Stomach (tissue), 19 donors: ENCODE measurements at places on chromosomes 5 and 9. TPM values are rescaled to one million over a fixed set of nuclear protein-coding genes. Genes with fewer than 3 reads are reported as not detected.

Gene MSX2
- total RNA-seq, result 0.18 TPM

Gene CARD9
- 8.2 TPM for total RNA-seq

Gene SAXO1
- 4.7 TPM for total RNA-seq

Gene DUSP1
- 573 TPM for total RNA-seq

DNA sequence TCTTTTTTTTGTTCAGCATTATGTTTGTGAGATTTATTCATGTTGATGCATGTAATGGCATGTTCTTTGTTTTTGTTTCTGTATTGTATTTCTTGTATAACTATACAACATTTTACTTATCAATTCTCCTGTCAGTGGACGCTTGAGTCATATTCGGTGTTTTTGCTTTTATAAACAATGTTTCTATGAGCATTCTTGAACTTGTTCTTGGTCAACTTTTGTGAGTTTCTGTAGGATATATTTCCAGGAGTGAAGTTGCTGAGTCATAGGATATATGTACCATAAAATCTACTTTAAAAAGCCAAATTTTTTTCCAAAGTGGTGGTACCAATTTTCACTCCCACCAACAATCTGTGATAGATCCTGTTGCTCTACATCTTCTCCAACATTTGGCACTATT is 104.8 kb downstream of the VCAN start:
- DNase-seq, result no peak

- no peak for DNase-seq
Observed at GRCh38 chr9:126205845-126206498, 120.7 kb upstream of the MVB12B start.

GRCh38 chr9:127803507-127804352 is 1.0 kb downstream of the FPGS start:
- peak; percentile 74 for DNase-seq

DNA sequence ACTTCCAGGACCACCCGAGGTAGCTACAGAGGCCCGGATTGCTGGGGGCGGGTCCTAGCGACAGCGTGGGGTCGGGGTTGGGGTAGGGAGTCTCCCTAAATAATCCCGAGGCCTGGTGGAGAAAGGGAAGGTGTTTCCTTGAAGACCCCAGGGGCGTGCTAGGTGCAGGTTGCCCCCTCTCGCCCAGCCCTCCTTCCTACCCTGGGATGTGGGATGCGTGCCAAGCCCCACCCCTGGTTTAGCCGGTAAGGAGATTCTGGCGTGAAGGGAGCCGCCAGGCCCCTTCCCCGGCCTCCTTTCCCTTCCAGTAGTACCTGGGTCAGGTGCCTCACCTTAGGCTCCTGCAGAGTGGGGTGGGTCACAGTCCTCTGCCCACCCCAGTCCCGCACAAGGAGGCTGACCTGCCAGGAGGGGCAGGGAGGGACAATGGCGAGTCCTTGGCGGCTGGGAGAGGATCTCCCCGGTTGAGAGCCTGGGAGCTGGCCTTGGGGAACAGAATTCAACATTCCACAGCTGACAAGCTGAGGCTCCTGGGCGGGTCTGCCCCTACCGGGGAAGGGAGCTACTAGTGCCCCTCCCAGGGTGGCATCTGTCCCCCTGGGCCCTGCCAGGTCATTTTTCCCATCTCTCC is 674 bp downstream of the TSPAN17 start:
- DNase-seq, result peak; percentile 79

DNA sequence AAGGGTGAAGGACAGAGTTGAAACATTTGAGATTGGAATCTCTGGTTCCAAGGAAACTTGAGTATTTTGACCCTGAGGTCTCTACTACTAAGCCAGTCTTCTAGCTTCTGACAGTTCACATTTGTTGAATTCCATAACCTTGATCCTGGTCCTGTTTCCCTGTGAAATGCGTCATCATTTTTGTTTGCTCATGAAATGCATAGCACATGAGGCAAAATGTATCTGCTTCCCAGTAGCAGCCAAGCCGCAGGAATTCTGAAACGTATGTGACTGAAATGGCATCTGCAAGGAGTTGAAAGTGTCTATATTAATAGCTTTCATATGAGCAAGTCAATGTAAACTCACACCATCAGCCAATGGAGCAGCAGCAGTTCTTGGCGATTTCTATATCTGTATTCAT is 307.9 kb downstream of the CSNK1G3 start:
- no peak for DNase-seq

DNA sequence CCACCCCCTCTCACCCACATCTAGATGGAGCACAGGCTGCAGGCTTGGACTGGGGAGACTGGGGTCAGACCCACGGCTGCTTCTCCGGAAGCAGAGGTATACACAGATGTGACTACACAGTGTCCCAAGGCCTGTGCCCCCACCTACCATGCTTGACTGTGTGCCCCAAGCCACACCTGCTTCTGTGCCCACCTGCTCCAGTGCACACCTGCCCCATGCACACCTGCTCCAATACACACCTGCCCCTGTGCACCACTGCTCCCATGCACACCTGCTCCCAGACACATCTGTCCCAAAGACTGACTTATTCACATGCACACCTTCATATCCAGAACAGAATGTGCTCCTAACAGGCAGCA is 5.5 kb upstream of the COL5A1 start:
- no peak for DNase-seq
